ENCODE measurements at places on chromosomes 1 and 21. TPM values are rescaled to one million over a fixed set of nuclear protein-coding genes. Genes with fewer than 3 reads are reported as not detected.

The ETV3 gene
- 11.8 TPM for total RNA-seq

The GJB5 gene
- total RNA-seq: not detected

DNA sequence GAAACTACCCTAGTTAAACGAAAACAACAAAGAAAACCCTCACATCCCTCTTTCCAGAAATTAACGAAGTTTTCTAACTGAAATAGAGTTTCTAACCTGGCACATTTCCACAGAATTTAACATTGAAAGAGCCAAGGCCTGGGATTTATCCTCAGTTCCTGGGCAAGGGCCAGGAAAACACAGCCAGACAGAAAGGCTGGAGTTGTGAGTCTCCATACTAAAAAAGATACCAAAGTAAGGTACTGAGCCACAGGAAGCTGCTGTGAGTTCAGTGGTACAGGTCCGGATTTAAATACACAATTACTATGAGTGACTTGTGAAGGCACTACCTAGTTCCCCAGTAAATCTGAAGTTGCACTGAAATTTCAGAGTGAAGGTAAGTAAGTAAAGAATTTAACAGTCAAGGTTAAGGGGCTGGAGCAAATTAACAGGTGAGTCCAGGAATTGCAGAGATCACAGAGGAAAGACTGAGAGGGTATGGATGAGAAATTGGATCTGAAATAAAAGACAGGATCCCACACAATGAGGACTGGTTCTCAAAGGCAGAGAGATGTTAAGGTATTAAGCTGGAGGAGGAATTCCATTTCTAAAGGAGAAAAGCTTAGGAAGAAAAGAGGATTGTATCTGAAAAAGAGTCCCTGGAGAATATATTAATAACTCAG, 905 bp downstream of the LIX1L start:
- no peak for DNase-seq

DNA sequence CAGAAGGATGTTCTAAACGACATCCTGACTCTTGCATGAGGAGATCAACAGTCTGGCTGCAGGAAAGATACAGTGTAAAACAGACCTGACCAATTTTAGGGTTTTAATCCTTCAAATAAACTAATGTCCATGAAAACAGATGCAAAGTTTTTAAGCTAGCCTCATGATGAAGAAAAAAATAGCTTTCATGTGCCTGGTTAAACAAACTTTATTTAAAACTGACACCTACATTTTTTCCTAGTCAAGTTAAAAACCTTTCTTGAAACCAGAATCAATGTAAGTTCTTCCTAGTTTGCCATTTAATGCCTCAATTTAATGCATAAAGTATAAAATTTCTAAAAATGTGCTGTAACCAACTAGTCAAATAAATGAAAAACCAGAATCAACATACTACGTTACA, 2.9 kb downstream of the WDR26 start:
- DNase-seq: no peak

- no peak for DNase-seq
These were observed 206.4 kb upstream of the FOXD3 start for GRCh38 chr1:63116016-63116415.

DNA sequence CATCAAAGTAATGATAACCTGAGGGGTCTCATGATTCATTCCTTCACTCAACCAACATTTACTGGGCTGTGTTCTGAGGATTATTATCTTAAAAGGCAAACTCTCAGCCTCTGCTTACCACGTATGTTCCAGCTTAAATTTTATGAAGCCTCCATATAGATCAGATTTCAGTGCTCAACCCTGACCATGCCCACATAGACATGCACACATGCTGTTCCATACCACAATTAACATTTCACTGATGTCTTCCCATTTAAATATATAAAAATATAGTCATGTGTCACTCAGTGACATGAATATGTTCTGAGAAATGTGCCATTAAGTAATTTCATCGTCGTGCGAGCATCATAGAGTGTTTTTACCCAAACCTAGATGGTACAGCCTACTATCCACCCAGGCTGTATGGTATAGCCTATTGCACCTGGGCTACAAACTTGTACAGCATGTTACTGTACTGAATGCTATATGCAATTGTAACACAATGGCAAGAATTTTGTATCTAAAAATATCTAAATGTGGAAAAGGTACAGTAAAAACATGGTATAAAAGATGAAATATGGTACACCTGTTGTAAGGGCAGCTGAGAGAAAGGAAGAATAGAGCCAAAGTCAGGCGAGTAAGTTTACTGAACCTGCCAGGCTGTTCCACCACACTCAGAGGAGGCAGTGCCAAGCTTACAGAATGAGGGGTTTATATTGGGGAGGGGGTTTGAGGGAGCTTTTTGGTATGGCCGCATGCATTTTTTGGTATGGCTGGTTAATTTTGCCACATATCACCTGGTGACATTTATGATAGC, 134.7 kb upstream of the ETV3 start:
- no peak for DNase-seq

DNA sequence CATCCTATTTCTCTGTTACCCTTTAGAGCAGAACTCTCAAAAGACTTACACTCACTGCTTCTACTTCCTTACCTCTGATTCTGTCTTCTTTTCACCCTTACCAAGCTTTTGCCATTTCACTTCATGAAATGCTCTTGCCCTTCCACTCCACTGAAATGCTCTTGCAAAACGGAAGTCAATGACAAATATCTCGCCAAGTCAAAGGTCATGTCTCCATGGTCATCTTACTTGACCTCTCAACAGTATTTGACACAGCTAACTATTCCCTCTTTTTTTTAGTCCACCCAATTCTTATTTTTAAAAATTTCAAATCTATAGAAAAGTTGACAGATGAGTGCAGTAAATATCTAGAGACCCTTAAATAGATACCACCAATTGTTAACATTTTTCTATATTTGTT, 107.7 kb downstream of the OLFML2B start:
- DNase-seq: no peak

DNA sequence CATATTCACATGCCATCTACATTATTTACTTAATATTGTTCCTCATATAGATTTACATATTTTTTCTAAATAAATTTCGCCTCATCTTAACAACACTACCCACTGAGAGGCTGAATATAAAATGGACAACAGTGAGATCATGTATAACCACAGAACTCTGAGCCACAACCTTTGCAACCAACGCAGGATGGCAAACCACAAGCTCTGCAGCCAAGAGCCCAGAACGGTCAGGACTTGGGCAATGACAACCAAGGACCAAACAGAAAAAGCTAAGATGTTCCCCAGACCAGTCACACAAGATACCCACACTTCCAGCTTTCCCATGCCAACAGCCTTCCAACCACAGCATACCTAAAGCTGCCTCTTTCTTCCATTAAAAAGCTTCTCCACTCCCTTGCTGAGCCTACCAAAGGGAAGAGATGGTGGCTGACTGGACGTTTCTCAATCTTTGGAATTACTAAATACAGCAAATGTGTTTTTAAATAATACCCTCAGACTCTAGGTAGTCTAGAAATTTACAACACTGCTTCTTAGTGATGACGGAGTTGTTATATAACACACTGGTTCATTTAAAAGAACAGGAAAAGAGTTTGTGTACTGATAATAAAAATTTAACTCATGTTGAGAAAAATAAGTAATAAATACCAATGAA, 117.9 kb downstream of the AKT3 start:
- DNase-seq: no peak

- no peak for DNase-seq
These were observed 79.2 kb downstream of the UBIAD1 start for GRCh38 chr1:11352058-11352715.

- DNase-seq: no peak
These were observed 361.7 kb upstream of the SNX7 start for GRCh38 chr1:98299861-98300260.
